Epithelial cell of prostate (primary cell): ENCODE measurements at places on chromosomes 6 and 20.

DNA sequence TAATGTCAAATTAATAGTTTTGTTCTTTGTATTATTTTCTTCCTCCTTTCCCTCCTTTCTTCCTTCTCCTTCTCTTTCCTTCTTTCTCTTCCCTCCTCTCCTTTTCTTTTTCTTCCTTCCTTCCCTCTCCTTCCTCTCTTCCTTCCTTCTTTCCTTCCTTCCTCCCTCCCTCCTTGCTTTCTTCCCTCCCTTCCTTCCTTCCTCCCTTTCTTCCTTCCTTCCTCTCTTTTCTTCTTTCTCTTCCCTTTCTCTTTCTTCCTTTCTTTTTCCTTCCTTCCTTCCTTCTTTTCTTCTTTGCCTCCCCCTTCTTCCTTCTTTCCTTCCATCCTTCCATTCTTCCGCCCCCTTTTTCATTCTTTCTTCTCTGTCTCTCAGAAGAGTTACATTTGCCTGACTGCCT, 518.2 kb upstream of the ID4 start:
- DNase-seq: no peak

GRCh38 chr6:36201612-36202011, 5.1 kb downstream of the BRPF3 start:
- DNase-seq: no peak

- no peak for DNase-seq
Observed at GRCh38 chr20:47468290-47469050, 33.2 kb upstream of the NCOA3 start.

- DNase-seq: no peak
Observed at GRCh38 chr20:49385465-49385864, 97.0 kb downstream of the KCNB1 start.

GRCh38 chr6:115717062-115717461, 343.6 kb downstream of the FRK start:
- DNase-seq: no peak

DNA sequence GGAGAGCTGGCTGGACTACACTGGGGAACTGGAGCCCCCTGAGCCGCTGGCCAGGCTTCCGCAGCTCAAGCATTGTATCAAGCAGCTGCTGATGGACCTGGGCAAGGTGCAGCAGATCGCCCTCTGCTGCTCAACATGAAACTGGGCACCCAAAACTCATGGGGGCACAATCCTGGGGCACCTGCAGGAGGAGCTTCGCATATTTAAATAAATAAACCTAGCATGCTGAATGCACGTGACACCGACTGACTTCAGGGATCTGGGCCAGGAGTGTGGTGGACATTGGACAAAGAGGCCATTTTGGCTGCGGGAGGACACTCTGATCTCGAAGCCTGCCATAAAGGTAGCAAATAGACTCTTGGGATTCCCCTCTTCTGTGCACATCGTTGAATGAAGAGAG, 6.8 kb downstream of the SCAND1 start:
- no peak for DNase-seq

GRCh38 chr6:28765978-28766351, 157.8 kb downstream of the TRIM27 start:
- no peak for DNase-seq
